ENCODE measurements at places on chromosomes 11 and 22.

DNA sequence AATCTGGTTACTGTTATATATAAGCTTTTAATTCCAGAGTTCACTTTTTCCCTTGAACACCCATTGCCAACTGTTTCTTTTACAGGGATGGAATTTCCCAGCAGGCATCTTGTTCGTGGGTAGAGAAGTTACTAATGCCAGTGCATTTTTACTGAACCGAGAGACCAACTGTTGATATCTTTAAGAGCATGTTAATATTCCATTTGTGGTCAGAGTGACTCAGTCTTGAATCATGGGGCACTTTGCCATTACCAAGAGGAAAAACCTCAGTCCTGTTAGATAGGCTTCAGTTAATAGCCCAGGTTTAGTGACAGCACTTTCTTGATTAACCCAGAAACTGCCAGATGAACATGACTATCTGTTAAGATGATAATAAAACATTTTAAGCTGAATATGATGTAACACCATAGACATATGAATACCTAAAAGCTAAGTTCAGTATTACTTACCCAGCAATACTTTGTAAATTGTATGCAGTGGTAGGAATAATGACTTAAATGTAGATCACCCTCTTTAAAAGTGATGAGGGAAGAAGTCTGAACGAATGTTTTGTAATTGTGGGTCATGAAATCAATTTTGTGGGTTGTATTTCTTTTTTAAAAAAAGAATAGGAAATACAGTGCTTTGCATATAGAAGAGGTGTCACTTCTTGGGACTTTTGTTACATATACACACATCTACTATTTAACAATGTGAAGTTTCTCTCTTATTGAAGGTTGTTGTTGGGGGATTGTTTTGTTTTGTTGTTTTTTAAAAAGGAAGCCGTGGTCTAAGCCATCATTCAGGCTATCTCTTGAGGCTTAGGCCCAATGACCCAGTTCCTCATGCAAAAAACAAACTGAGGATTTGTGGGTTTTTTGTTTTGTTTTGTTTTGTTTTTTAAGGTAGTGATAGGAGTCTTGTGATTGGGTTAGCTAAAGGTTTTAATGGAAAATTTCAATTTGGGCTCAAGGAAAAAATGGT is 79.2 kb upstream of the GRIK4 start:
- DNase-seq, result no peak

- DNase-seq, result no peak
These were observed 110.5 kb upstream of the NARS2 start for GRCh38 chr11:78685156-78685555.

GRCh38 chr11:69913591-69914285 is 94.5 kb upstream of the FGF3 start:
- no peak for DNase-seq

DNA sequence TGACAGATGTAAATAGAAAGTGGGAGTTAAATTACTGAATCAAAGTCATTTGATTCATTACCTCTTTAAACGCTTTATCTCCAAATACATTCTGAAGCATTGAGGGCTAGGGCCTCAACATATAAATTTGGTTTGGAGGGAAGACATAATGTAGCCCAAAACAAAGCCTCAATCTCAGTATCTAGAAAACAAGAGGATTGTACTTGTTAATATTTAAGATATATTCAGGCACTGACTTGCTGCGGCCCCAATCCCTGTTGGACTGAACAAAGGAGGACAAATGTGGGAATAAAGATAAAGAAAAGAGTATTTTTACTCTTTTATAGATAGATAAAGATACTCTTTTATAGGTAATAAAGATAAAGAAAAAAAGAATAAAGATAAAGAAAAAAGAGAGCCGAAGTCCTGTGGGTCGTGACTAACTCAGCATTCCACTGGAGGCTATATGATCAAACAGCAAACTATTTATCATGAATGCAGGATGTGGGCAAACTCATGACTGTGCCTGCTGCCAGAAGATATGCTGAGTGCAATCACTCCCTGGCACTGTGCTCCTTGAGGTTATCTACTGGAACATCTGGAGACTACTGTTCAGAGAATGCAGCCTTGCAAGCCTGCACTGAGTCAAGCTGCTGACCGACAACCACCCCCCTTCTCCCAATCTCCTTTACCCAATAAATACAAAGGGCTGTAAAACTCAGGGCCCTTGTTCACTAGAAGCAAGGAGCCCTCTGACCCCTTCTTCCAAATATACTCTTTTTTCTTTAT is 6.9 kb downstream of the OR10V1 start:
- DNase-seq, result no peak

GRCh38 chr22:43634316-43634715 is 177.8 kb downstream of the EFCAB6 start:
- DNase-seq, result no peak

DNA sequence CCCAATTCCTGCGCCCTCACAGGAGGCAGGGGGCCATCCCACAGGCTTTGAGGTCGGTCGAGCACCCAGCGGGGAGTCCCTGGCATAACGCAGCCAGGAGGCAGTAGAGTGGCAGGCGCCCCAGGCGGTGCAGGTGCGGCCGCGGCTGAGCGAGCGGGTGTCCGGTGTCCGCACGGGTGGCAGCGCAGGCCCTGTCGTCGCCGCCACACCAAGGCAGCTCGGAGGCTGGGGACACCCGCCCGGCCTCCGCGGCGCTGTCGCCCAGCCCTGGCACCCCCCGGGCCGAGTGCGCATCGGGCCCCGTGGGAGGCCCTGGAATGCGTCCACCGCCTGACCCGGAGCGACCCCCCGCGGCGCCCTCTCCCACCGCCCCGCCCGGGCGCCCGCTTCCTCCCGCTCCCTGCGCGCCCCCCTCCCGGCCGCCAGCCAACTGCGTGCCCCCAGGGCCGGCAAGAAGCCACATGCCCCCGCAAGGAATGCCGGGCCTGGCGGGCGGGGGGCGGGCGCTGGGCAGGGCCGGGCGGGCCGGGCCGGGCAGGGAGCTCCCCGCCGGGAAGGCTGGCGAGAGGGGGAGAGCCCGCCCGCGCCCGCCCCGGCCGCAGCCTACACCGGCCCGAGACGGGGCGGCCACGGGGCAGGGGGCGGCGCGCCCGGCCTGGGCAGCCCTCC is 33.9 kb downstream of the PRDM11 start:
- no peak for DNase-seq

DNA sequence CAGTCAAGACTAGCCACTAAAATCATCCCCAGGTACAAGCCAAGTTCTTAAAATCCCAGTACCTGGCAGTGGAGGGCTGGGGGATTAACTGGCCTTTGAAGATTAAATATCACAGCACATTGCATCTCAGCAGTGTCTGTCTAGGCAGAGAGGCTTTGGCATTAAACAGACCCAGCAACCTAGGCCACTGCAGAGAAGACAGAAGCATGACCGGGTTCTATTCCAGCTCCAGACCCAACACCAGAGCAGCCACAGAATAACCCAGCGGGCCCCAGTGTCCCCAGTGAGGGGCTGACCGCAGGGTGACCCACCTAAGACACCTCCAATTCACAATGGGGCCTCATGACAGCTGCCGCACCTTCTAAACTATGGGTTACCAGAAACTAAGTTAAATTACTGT is 88.2 kb downstream of the SHANK2 start:
- DNase-seq, result no peak

DNA sequence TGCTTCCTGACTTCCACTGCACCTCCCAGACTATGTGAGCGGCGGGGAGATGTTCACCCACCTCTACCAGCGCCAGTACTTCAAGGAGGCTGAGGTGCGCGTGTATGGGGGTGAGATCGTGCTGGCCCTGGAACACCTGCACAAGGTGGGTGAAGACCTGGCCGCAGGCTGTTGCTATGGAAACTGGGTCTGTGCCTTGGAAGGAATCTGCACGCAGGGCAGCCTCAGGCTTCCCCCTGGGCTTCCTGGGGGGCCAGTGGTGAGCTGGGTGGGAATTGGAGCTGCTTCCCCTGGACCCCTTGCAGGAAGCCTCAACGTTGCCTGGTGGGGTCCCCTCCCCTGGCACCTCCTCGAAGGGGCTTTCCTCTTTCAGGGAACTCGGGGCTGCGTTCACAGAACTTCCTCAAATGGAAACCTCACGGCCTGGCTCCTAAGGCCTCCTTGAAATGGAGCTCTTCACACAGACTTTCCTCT is 1.5 kb downstream of the RPS6KA4 start:
- DNase-seq, result no peak

- DNase-seq, result no peak
These were observed 185.2 kb upstream of the DDI1 start for GRCh38 chr11:103851166-103851651.

- DNase-seq, result no peak
These were observed 59.3 kb downstream of the CACNA1I start for GRCh38 chr22:39629851-39630250.

DNA sequence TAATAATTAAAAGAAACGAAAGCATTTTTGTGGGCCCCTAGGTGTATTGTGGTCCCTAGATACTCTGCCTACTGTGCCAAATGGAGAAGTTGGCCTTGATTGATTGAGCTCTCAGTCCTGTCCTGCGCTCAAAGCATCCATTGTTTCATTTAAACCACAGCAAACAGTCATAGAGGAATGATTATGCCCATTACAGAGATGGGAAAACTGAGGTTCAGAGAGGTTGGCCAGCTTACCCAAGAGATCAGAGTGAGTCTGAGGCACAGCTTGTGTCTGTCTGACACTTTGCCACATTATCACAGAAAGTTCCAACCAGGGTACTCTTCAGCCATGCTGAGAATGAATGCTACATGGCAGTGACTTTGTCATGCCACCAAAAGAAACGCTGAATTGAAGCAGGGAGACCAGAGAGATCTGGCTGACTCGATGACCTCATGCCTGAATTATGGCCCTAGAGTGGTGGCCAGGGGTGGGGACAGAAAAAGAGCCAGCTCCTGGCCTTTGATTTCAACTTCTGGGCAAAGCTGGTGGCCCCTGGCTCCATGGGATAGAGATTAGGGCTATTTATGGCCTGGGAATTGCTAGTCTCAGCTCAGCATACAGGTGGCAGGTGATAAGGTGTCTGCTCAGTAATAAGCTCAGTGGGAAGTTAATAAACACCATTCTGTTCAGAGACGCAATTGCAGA is 180.5 kb downstream of the MIAT start:
- no peak for DNase-seq

GRCh38 chr11:69674267-69674885 is 777 bp downstream of the LTO1 start:
- no peak for DNase-seq

- no peak for DNase-seq
These were observed 31.2 kb upstream of the ETS1 start for GRCh38 chr11:128618603-128619002.

- DNase-seq, result no peak
These were observed 22.1 kb upstream of the BDNF start for GRCh38 chr11:27722117-27722952.

DNA sequence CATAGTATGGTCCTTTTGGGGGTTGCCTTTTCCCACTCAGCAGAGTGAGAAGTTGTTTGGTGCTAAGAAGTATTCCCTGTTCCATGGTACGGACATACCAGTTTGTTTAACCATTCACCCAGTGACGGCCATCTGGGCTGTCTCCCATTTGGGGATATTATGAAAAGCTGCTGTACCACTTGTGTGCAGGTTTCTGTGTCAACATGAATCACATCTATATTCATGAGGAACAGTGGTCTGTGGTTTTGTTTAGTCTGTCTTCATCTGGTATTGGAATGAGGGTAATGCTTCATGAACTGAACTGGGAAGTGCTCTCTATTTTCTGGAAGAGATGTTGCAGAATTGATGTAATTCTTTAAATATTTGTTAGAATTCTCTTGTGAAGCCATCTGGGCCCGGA is 89.5 kb downstream of the TRMU start:
- DNase-seq, result no peak

Measured in nucleus accumbens (tissue), 56 donors.